Stimulated activated CD8-positive, alpha-beta memory T cell treated with anti-CD3 and anti-CD28 coated beads, Interleukin-2, amount 100 ng/mL, for 1 hour (primary cell): ENCODE measurements at places on chromosomes 12 and 14.

DNA sequence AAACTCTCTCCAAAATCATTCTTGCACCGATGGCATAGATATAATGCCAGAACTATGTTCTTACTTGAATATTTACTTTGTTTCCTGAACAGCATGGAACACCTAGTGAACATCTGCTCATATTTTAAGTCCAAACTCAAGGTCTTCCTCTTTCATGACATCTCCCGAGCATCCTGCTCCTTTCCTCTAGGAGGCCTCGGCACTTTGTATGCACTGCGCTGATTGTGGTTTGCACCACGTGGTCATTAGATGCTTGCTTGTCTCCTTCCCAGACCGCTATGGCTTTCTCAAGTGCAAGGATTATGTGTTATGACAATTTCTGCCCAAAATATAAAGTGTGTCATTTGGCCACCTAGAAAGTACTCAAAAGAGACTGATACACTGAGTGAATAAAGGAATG lies 912.0 kb downstream of the GALC start:
- DNase-seq, result no peak

DNA sequence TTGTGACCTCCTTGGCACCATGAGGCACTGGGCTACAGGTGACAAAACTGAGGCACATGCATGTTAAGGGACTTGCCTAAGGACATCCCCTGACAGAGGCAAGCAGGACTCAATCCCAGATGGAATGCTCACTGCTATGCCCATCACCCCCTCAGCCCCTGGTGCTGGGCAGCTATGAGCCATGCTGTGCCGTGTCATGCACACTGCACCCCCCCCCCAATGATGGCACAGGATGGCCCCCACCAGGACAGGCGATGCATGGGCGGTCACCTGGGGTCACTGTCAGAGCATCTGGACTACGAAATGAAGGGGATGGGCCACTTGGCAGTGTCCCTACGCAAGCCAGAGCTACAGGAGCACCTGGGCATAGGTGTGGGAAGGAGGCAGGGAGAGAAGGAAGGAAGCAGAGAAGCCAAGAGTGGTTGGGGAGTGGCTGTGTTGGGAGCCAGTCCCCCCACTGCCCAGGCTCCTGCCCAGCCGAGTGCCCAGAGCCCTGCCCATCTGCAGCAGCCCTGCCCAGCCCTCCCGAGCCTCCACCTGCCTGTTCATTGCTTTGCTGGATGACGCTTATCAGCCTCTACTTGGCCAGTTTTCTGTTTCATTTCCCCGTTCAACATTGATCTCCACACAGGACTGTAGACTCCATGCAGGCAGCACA lies 84.9 kb upstream of the DIO3 start:
- no peak for DNase-seq

GRCh38 chr12:26845057-26845666 lies 12.2 kb upstream of the ITPR2 start:
- no peak for DNase-seq

- no peak for DNase-seq
Observed at GRCh38 chr12:1252758-1253157, 261.7 kb downstream of the ERC1 start.
